ENCODE measurements at places on chromosomes 4 and X.

DNA sequence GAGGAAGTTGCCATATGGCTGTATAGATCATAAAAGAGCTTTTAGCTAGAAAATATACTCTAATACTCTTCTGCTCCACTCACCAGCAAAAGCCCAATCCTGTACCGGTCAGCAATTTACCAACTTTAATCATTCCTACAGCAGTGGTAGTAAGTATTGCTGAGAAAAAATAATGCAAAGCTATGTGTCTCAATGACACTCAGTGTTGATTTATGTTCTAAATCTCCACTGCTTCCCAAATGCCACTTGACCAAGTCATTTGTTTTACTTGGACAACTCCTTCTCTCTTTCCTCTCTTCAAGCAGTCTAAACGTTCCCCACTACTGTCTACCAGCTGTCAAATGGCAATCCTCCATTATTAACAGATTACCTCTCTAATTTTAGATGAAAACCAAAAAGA, 201.8 kb upstream of the GK2 start:
- DNase-seq = no peak

DNA sequence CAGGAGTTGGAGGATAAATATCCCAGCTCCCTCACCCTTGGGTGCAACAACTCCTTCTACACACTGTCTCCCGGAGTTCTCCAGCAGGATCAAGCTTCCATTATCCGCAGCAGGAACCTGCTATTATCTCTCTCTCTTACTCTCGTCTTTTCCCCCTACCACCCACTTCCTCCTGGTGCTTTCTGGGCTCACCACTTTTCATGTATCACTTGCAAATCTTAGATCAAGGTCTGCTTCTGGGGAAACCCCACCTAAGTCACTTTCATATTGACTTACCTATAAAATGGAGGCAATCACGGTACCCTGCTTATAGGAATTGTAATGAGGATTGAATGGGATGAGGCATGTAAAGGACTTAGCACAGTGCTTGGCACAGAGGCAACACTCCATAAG, 589.5 kb downstream of the BCOR start:
- DNase-seq = no peak

DNA sequence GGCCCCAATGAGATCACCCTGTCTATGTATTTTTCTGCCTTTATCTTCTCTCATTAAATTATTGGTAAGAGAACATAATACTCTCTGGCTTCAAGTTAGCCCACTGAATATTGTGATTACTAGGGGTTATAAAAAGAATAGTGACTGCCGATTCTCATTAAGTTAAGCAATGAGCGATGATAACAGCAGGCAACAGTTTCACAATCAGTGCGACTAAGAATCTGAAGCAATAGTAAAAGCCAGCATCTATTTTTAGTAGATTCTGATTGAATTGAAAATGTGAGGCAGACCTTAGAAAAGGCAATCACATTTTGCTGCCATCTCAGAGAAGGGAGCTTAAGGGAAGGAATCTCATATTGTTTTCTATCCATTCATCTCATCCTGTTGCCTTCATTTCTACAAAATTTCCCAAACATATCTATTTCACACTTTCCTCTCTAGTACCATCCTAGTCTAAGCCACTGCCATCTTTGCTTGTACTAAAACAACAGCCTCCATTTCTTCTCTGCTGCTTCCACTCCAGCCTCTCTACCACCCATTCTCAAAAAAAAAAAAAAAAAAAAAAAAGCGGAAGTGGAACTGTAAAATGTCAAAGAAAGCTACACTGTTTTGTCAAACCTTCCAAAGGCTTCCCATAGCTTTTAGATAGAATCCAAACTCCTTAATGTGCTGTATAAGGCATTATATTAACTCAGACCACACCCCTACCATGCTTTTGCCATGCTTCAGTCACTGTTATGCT, 17.4 kb downstream of the GABRA4 start:
- DNase-seq = no peak

DNA sequence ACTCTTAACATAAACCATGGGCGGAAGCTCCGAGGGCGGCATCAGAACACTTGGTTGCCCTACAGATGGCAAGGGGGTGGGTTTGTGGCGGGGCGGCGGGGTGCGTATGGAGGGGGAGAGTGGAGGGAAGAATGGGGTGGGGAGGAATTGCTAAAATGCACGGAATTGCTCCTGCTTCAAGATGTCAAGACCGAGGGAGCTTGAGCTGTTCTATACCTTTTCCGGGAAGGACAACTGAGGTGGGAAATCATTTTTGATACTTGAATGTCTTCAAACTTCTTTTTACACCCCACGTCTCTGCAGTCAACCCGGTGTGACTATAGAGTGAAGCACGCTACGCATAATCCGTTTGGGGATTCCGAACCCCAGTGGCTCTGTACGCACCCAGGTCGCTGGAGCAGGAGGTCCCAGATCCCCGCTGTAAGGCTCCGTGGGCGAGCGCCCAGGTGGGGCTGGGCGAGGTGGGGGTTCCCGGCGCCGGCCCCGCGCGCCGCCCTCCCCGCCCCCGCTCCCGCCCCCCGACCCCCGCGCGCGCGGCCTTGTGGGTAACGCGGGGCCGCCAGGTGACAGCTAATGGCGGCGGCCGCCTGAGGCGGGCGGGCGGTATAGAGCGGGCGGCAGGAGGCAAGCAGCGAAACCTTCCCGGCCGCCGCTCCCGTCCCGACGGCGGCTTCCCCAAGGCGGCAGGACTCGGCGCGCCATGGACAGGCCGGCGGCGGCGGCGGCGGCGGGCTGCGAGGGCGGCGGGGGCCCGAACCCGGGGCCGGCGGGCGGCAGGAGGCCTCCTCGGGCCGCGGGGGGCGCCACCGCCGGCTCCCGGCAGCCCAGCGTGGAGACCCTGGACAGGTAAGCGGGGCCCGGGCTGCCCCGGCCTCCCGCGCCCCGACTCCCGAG, at the start of gene MTMR1:
MTMR1 (plus strand) TSS at position 566 of the 894 bp plus-strand sequence; CDS start at position 701, 135 bp downstream.
- DNase-seq = peak; percentile 63

DNA sequence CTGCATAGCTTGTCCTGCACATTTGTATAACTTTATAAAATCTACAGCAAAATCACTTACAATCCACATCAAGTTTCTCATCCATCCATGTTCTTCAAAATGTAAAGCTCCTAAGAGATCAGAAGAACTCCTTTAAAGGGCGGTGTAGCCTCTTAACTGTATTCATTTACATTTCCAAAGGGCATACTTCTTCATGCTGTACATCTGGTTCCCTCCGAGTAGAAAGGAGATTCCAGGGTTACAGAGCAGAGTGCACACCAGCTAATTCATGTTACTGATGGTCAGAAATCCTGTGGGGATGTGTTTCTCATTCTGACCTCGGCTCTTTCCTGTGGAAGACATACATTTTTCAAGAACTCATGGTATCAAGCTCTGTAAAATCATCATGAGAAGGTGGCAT, 231.8 kb downstream of the ARAP2 start:
- no peak for DNase-seq

DNA sequence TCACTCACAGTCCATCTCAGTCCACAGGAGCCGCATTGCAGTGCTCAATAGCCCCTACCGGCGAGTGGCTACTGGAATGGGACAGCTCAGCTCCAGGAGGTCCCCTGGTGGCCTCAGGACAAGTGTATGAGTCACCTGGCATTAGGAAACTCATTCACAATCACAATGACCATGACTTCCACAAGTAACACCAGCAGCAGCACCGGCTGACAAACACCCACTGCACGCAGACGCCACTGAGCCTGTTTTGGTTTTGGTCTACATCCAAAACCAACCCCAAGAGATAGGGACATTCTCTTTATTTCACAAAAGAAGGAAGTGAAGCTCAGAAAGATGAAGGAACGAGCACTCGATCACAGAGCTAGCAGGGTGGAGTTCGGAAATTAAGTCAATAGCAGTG, 8.1 kb downstream of the JAKMIP1 start:
- DNase-seq = no peak

Data from WERI-Rb-1 (cell line).